Omental fat pad (tissue), 4 donors: ENCODE measurements at places on chromosomes 13 and 19. TPM values are rescaled to one million over a fixed set of nuclear protein-coding genes. Genes with fewer than 3 reads are reported as not detected.
A peak's percentile ranks its signal among the peaks of the same experiment; 100 is the strongest.

DNA sequence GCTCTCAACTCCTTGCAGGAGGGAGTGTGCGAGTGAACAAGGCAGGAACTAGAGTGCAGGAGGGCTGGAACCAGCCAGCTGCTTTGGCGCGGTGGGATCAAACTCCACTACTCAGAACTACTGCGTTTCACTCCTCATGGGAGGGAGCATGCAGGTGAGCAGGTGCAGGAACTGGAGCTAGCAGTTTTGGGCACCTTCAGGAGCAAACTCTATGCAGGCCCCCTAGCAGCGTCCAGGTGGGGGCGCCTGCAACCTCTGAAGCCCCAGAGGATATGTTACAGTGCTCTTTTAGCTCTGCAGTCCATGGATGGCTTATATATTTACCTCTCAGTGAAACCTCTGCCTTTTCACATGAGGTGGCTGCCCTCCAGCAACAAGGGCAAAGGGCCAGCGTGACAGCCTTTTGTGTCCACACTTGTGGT, 1303.4 kb downstream of the PCDH9 start:
- DNase-seq: no peak

The ZNF536 gene
- total RNA-seq: not detected

The ZIC5 gene
- total RNA-seq: not detected

GRCh38 chr13:47499358-47500150, 501.5 kb downstream of the SUCLA2 start:
- no peak for DNase-seq

The LHB gene
- not detected for total RNA-seq

The BCAM gene
- total RNA-seq: 37.0 TPM

DNA sequence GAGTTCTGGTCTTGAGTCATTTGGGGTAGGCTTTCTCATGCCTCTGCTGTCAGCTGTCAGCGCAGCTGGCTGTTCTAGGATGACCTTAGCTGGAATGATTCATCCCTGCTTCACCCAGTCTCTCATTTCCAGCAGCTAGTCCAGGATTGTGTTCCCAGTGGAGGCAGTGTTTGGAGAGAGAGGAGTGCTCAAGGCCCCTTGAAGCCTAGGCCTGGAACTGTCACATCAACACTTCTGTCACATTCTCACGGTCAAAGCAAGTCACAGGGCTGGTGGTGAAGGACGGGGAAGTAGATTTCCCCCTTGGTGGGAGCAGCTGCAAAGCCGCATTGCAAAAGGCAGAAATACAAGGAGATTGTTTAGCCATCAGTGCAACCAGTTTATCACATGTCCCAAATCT, 15.2 kb downstream of the TPT1 start:
- DNase-seq: no peak

DNA sequence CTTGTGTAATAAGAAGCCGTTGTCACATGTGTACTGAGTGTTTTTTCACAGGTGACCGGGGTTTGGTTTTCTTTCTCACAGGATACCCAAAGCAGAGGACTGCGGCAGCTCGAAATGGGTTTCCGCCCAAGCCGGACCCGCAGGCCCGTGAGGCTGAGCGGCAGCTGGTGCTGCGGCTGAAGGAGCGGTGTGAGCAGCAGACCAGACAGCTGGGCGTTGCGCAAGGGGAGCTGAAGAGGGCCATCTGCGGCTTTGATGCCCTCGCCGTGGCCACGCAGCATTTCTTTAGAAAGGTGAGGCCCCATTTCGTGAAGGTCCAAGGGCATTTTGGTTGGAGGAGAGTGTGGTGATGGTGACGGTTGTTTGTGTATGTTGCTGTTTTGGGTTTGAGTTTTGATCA, 236.3 kb downstream of the SLC7A1 start:
- no peak for DNase-seq

DNA sequence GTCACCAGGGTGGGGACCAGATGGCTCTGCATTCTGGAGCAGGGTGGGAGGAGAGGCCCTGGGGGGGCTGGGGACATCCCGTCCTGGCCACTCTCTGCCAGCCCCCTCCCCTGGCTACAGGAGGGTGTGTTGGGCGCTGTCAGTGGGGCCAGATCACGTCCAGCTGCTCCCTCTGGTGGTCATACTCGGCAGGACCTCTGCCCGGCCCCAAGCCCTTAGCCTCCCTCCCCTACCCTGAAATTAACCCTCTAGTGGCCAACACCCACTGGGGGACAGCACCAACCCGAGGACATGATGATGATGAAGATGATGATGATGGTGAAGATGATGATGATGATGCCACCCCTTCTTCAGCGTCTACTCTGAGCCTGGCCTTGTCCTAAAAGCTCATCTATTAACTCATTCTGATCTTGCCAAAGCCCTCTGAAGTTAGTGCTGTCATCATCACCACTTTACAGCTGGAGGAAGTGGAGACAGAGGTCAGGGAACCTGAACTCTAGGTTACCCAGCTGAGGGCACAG, 590 bp upstream of the LGI4 start:
- DNase-seq: peak; percentile 51

DNA sequence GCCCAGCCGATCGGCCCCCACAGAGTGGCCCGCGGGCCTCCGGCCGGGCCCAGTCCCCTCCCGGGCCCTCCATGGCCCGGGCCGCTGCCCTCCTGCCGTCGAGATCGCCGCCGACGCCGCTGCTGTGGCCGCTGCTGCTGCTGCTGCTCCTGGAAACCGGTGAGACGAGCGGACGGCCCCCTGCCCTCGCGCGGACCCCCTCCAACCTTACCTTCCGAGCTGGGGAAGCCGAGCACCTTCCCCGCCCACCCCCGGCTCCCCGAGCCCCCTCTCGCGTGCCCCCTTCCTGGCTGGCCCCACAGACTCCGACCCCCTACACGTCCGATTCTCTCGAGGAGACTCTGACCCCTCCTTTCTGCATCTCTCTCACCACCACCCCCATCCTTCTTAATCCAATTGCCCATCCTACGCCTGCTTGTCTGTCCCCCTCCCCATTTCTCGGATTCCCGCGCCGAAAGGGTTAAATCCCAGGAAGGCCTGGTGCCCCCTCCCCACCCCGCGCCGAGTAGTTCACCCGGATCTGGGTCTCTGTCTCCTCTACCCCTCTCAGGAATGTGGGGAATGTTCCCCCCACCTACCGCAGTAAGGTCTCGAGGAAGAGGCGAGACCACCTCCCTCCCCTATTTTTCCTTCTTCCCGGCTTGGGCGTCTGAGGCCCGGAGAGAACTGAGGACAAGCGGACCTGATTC, 502 bp downstream of the NECTIN2 start:
- no peak for DNase-seq

DNA sequence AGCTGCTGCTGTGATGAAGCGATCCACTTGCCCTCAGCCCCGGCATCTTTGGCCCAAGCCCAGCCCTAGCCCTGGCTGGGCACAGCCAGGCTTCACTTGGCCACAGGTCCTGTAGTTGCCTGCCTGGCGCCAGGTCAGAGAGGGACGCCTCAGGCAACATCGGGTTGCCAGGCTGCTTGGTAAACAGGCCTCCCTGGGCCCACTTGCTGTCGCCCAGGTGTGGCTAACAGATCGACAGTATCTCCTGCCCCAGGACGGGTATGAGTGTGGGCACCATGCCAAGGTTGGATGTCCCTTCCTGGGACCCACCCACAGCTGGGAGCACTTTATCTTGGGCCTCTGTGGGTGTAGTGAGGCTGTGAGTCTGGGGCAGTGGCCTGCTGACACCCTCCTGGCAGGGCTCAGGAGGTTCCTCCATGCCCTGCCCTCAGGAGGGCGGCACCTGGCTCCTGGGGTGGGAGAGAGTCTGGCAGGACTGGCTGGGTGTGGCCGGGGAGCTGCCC, 27.8 kb downstream of the CARM1 start:
- no peak for DNase-seq

The S1PR5 gene
- 0.56 TPM for total RNA-seq

The USHBP1 gene
- 43.3 TPM for total RNA-seq

DNA sequence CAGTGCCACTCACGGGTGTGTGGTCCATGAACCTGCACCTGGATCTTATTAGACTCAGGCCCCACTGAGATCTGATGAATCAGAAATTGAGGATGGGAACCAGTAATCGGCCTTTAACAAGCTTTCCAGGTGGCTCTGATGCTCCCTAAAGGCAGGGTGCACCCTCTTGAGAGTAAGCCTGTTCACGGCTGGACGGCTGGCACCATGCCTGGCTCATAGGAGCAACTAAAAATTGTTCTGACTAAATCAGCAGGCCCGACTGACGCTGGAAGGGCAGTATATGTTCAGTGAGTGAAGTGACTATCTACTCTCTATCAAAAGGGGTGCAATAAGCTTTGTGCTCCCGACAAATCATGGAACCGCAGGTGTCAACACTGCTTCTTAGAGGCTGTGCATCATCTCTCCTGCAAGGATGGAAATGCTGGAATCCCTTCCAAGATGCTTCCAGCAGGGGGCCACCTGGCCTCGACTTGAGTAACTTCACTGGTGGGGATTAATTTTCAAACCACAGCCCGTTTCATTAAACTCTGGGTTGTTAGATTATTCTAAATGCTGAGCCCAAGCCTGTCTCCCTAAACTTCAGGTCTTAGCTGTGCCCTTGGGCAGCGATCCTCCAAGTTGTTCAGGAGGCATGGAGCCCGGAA, 28.4 kb downstream of the TMTC4 start:
- no peak for DNase-seq

The PSG1 gene
- not detected for total RNA-seq

- DNase-seq: no peak
These were observed 56.5 kb downstream of the INTS6 start for GRCh38 chr13:51396352-51396751.

GRCh38 chr13:30133554-30133912, 173.8 kb downstream of the KATNAL1 start:
- DNase-seq: no peak

The PLIN5 gene
- total RNA-seq: 42.5 TPM

DNA sequence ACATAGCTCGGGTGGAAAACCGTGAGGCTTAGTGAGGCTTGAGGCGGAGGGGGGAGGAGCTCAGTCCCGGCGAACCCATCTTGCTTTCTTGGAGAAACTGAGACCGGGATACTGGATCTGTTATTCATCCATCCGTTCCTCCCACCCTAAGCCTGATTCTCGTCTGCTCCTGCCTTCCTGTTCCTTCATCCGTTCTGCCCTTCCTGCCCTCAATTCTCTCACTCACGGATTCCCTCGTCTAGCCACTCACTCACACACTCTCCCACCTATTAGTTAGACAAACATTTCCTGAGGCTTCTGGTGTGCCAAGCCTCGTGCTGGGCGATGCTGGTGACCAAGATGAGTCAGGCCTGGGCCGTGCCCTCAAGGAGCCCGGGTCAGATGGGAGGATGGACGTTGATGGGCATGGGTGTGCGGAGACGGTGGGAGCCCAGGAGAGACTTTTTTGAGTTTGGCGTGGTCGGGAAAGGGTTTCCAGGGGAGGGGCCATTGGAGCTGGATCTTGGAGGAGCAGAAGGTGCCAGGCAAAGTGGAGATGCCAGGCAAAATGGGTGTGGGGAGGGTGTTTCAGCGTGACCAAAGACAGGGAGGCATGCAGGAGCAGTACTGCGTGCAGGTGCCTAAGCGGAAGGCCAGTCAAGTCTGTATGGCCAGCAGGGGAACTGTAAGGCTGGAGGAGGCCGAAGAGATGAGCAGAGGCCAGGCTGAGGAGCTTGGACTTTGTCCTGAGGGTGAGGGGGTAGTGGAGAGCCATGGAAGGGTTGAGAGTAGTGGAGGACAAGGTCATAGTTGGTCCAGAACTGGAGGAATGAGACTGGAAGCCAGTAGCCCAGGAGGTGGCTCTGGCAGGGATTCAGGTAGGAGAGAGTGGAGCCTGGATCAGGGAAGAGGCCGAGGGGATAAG, 7.4 kb upstream of the CNFN start:
- no peak for DNase-seq

GRCh38 chr19:48170817-48171347, 402 bp downstream of the ZSWIM9 start:
- no peak for DNase-seq

GRCh38 chr13:90846936-90847335, 500.6 kb upstream of the MIR17HG start:
- DNase-seq: no peak

The ZNF555 gene
- 7.3 TPM for total RNA-seq

- no peak for DNase-seq
These were observed 29.8 kb upstream of the RAP2A start for GRCh38 chr13:97403893-97404750.

The ZNF563 gene
- 2.8 TPM for total RNA-seq

DNA sequence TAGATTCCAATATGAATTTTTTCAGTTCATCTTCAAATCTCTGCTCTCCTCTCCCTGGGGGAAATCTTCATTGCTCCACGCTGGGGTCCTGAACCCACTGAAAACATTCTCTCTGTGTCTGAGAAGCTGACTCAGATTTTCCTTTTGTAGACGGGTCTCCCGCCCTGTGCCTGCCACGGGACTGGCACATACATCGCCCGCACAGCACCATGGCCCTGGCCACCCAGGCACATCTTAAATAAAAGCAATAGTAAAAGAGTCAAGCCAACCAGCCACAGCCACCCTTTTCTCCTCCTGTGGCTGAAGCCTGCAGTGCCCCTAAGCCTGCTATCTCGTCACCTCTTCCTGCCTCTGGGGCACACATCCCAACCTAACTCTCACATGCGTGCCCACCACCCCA, 301.2 kb downstream of the ZNF536 start:
- no peak for DNase-seq

GRCh38 chr13:46961719-46962118, 64.9 kb upstream of the HTR2A start:
- no peak for DNase-seq

GRCh38 chr19:15062036-15062435, 12.8 kb downstream of the CASP14 start:
- DNase-seq: no peak

The ATXN8OS gene
- not detected for total RNA-seq

DNA sequence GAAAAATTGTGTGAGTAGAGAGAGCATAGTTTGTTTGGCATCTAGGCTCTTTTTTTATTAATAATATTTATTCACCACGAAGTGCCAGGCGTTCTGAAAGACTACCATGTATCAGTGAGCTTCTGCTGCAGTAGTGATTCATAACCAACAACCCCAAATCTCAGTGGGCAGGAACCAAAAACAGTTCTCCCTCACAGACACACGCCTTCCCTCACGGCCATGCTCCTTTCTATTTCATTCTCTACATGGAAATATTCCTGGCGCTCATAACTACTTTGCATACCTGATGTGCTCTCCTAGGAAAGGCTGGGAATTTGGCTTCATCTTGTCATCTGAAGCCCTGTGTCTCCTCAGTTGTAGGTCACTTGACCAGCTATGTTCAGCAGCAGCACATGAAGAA, 26.6 kb upstream of the AMER2 start:
- no peak for DNase-seq

GRCh38 chr13:107421951-107422350, 793.4 kb downstream of the LIG4 start:
- DNase-seq: no peak

- DNase-seq: no peak
These were observed 26.5 kb downstream of the SH3GL1 start for GRCh38 chr19:4373601-4374497.
